ENCODE measurements at places on chromosomes 3 and 15.

DNA sequence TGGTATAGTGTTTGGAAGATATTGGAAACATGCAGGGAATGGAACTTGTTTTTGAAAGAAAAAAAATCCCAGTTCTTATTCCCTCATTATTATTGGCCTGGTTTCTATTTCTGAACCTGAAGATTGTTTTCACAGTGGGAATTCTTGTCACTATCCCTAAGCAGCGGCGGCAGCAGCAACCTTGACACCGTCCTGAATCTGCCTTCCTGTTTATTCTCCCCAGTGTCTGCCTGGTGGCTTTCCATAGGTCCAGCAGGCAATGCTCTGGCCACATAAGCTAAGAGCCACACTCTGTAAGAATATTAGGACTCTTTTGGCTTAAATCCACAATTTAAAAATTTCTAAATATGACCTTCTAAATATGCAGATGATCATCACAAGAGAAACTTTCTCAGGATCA, 178.0 kb downstream of the PLCL2 start:
- no peak for DNase-seq

GRCh38 chr15:34147371-34148140, 45.7 kb downstream of the PGBD4 start:
- no peak for DNase-seq

GRCh38 chr15:34701536-34701935, 53.3 kb downstream of the GJD2 start:
- DNase-seq, result no peak

- no peak for DNase-seq
Measured at GRCh38 chr3:45244356-45244755, 18.3 kb upstream of the TMEM158 start.

DNA sequence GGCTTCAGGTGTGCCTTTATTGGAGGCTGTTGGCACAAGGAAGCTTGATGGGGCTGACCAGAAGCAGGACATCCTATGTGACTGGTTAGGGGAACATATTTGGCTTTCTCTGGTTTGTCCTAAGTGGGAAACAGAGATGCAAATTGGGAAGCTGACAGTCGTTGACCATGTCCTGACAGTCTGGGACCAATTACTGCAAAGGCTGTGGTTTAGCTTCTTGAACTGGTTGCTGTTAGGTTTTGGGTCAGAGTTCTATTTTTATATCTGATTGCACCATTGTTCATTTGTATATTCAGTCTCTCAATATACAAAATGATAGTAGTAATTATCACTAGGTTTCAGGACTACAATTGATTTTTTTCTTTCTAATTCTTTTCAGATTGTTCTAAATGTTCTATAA, 36.8 kb downstream of the SNTN start:
- DNase-seq, result no peak

DNA sequence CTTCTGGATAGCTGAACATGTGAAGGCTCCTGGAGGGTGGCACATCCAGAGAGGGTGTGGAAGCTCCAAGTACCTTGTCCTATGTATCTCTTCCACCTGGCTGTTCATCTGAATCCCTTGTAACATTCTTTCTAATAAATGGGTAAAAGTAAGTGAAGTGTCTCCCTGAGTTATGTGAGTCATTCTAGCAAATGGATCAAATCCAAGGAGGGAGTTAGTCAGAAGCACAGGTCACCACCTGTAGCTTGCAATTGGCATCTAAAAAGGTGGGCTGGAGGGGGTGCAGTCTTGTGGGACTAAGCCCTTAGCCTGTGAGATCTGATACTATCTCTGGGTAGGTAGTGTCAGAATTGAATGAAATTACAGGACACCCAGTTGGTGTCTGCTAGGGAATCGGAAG, 71.0 kb downstream of the WWTR1 start:
- no peak for DNase-seq

- no peak for DNase-seq
Measured at GRCh38 chr3:35739181-35739809, 100.0 kb downstream of the ARPP21 start.

DNA sequence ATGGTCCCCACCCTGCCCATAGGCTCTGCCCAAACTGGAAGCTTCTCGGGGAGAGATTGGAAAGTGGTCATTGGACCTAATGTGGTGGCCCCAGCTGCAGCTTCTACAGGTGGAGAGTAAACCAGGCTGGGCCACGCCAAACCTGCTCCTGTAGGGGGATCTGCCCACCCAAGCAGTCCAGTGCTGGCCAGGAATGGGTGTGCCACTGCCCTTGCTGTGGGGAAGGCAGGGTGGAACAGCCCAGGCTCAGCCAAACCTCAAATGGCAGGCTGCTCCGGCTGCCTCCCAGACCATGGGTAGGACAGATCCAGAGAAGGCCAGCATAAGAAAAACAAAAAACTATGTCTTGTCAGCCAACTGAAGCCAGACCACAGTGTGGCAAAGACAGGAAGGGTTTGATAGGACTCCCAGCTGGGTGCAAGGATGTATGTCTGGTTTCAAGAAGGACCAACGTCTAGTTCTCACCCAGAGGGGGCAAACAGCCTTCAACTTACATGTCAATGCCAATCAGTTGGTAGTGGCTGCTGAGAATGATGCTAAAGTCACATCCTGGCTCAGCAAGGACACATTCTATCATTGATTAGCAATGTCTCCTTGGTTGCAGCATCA, 267.3 kb downstream of the UACA start:
- DNase-seq, result no peak

DNA sequence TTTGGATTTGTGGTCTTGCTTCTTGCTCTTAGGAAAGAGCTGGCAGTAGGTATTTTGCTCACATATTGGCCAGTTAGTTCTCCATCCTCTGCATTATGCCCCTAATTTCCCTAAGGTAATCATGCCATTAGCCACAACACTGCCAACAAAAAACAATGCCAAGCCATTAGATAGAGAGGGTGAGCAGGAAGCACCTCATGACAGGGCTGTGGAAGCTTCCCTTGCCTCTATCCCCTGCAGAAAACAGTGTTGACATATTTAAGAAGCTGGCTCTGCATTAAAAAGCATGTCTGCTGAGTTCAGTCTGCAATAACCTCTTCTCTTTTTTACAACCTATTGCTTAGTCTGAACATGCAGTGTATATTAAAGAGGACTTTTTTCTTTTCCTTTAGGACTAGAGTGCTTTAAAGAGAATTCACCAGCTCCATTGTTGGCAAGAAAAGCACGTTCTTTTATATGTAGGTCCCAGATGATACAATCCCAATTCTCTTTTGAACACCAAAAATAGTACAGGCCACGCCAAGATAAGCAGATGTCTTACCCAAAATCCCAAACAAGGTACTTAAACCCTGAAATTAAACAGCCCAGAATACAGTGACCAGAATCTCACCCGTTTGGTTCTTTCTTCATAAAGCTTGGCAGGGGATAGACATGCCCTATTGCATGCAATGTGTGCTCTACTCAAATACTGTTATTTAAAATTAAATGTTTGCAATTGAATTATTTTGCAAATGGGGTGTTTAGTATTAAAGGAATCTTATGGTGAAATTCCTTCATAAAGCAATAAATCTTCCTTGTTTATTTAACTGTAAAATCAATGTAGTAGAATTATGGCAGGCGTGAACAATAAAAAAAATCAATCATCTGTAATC, 93.7 kb upstream of the UBE3A start:
- DNase-seq, result no peak

DNA sequence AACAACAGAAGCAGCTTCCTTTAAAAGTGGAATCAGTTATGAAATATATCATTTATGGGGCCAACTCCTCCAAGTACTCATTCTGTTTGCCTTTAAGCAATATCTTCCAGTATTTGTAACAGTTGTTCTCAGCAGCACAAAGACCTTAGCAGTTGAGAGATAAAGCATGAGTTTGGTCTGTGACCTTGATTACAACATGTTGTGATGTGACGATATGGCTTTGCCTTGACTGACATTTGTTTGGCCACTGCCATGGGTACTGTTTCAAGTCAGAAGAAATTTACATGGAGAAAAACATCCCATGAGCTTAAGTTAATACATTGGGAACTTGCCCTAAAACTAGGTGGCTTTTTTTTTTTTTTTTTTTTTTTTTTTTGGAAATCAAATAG, 175.1 kb upstream of the KBTBD8 start:
- no peak for DNase-seq

DNA sequence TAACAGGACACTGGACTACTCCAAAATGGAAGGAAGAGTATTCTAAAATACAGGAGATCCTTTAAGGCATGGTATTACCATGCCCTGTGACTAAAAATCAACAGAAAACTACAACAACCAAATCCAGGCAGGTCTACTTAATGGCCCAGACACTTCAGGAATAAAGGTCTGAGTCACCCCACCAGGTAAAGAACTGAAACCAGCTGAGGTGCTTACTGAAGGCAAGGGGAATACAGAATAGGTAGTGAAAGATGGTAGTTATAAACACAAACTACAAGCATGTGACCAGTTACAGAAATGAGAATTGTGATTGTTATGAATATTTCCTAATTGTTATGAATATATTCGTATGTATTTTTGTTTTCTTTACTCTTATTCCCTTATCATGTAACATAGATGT, 13.4 kb downstream of the IFT57 start:
- DNase-seq, result no peak

DNA sequence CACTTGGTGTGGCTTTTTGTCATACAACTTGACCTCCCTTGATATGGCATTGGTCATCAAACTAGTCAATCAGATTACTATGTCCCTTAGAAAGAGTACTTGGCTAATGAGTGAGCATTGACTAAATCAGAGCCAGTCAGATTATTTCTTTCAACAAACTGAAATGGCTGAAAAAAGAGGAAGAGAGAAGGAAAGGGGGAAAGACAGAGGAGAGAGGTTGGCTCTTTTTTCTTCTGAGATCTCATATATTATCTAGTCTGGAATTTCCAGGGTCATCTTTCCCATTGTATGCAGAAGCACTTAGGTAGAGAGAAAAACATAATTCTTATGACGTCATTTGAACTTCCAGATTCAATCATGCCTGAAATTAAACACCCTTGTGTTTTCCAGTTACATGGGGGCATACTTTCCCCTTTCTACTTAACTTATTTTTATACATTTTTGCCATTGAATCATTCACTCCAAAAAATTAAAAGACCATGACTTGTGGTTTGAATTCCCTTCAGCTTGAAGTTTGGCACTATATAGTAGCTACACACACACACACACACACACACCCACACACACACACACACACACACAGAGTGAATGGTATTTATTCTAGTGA, 387.8 kb downstream of the LSAMP start:
- DNase-seq, result no peak

GRCh38 chr3:144822671-144823070, 851.0 kb downstream of the DIPK2A start:
- DNase-seq, result no peak

Measured in NCI-H524 (cell line).